ENCODE measurements at places on chromosomes 4 and X.

GRCh38 chr4:117549524-117549923 is 464.1 kb upstream of the TRAM1L1 start:
- no peak for DNase-seq

GRCh38 chr4:62871078-62871477 is 1538.2 kb downstream of the TECRL start:
- DNase-seq: no peak

GRCh38 chr4:109875106-109875505 is 27.2 kb downstream of the LRIT3 start:
- DNase-seq: no peak

GRCh38 chrX:54564936-54565335 is 34.9 kb downstream of the GNL3L start:
- DNase-seq: no peak

DNA sequence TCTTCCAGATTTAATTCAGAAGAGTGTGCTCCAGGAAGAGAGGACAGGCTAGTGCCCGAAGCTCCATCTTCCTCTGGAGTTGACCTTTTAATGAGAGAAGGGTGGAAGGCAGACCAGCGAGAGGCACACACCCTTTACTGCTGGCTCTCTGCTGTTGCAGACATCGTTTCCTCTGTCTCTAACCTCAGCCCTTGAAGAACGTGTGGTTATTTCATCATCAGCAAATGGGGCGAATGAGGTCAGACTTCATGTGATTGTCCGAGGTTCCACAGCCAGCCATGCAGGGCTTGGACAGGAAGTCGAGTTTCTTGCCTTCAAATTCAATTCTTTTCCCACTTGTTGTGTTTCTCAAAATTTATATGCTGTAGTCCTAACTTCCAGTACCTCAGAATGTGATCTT is 155.2 kb upstream of the MSX1 start:
- no peak for DNase-seq

GRCh38 chrX:147570483-147570882 is 341.2 kb upstream of the FMR1 start:
- no peak for DNase-seq

- DNase-seq: no peak
Measured at GRCh38 chrX:30657196-30658161, 4.3 kb downstream of the GK start.

DNA sequence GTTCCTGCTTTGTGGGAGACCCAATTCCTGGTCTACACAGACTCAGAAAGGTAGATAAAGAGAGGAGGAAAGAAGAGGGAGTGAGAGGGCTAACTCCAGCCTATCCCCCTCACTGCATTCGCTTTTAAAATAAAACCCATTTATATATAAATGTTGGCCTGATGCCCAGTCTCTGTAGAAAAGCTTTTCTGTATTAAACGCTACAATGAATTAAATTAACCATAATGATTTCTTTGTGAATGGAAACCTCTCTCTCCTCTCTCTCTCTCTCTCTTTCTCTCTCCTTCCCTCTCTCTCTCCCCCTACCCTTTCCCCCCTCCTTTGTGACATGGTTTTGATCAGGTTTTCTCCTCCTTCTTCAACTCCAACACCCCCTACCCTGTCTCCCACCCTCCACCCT is 34.8 kb downstream of the PJA1 start:
- DNase-seq: no peak

DNA sequence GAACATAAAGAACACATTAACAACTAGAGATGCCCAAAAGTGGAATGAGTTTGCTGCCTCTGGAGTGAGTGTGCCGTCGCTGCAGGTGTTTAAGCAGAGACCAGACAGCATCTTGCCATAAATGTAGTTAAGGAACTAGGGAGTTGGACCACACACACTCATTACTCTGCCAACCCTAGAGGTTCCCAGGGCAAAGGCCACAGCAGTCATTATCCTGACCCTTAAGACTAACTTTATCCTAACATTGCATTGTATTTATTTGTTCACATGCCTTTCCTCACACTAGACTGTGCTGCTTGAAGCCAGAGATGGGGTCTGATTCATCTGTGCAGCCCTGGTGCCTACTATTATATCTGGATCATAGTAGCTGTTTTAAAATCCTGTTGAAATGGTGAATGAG is 16.9 kb upstream of the PLA2G12A start:
- no peak for DNase-seq

- no peak for DNase-seq
Measured at GRCh38 chrX:71917621-71918343, 7.1 kb downstream of the NHSL2 start.

GRCh38 chrX:63922221-63922620 is 137.2 kb upstream of the ARHGEF9 start:
- DNase-seq: no peak

DNA sequence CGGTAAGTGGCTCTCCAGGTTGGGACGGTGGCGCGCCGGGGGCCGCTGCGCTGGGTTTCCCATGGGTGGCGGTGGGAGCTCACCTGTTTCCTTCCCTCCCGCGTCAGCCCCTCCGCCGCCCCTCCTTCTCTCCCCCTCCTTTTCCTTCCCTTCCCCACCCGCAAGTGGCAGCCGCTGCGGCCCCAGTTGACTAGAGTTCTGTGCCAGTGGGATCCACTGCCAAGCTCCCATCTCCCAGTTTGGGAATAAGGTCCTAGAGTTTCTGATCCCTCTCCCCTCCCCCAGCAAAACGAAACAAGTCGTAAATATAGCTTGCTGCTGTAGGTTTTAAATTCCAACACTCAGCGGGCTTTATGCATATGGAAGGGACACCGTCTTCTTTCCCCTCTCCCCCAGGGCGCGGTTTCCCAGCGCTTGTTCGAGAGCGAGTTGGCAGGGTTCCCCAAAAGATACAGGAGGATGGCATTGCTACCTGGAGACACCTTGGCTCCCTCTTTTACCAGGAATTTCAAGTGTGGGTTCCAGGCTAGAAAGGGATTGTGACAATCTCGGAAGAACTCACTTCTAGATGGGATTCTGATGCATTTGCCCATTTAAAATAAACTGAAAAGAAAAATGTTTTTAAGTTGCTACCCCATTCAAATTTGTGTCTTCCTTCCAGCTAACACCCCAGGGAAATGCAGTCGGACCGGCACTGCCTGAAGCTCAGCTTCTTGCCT is 1.2 kb downstream of the TLL1 start:
- DNase-seq: no peak

DNA sequence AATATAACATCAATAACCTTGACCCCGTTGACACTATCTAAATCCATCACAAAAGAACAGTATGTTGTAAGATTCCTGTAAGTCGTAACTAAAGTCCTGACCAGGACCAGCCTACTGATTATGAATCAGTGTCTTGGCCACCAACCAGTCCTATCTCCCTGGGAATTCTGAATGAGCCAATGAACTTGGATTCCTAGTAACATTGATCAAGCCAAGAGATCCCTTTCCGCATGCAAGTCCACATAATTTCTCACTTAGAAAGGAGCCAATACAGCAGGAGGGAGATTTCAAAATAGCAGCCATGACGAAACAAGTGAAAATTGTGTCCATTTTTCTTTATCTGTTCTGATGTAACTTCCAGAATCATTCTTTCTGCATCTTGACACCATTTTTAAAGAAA is 9.5 kb downstream of the XPNPEP2 start:
- DNase-seq: no peak

DNA sequence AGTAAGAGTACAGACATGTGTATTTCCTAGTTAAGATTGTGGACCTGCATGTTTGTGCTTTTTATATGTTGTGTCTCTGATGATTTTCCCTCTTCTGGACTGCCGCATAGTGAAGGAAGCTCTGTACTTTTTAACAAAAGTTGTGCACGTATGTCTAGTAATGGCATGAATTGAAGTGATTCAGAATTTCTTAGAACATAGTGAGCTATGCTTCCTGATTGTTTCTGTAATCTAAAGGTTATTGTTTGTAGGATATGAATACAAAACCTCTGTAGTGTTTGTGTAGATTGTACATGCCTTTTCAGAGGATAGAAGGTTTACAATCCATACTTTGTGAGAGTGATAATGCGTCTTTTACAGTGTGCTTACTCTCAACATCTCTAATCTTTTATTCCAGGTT is 37.0 kb upstream of the NUDT6 start:
- no peak for DNase-seq

GRCh38 chrX:107272431-107272921 is 66.1 kb downstream of the DNAAF6 start:
- no peak for DNase-seq

DNA sequence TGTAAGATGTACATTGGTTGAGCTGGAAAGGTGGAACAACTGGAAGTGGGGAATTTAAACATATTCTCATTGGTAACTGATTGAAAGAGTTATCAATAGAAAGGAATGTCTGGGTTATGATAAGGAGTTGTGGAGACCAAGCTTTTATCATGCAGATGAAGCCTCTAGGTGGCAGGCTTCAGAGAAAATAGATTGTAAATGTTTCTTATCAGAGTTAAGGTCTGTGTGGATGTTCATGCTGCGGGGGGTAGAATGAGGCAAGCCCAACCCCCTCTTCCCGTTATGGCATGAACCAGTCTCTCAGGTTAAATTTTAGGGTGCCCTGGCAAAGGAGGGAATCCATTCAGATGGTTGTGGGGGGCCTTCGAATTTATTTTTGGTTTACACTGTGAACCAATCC is 16.0 kb downstream of the ARSD start:
- DNase-seq: no peak

DNA sequence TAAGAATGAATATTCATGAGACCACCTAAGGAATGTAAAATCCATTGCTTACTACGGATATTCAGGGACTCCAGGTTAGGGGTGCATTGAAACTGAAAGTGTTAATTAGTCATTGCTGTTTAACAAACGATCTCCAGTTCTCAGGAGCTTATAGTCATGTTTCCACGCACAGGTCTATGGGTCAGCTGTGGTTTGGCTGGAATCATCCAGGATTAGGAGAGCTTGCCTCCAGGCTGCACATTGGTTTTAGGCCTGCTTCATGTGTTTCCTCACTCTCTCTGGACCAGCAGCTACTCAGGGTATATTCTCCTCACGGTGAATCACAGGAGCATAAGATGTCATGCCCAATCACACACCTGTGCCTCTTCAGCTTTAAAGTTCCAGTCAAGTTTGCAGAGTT is 98.9 kb downstream of the ATXN3L start:
- DNase-seq: no peak

DNA sequence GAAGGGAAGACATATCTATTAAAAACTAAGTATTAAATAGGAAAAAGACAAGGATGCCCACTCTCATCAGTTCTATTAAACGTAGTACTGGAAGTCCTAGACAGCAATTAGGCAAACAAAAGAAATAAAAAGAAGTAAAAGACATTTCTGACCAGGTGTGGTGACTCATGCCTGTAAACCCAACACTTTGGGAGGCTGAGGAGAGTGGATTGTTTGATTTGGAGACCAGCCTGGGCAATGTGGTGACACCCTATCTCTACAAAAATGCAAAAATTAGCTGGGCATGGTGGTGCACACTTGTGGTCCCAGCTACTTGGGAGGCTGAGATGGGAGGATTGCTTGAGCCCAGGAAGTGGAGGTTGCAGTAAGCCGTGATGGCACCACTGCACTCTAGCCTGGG is 1071.8 kb downstream of the FAT4 start:
- no peak for DNase-seq

- DNase-seq: no peak
Measured at GRCh38 chrX:139600105-139600504, 69.6 kb downstream of the F9 start.

DNA sequence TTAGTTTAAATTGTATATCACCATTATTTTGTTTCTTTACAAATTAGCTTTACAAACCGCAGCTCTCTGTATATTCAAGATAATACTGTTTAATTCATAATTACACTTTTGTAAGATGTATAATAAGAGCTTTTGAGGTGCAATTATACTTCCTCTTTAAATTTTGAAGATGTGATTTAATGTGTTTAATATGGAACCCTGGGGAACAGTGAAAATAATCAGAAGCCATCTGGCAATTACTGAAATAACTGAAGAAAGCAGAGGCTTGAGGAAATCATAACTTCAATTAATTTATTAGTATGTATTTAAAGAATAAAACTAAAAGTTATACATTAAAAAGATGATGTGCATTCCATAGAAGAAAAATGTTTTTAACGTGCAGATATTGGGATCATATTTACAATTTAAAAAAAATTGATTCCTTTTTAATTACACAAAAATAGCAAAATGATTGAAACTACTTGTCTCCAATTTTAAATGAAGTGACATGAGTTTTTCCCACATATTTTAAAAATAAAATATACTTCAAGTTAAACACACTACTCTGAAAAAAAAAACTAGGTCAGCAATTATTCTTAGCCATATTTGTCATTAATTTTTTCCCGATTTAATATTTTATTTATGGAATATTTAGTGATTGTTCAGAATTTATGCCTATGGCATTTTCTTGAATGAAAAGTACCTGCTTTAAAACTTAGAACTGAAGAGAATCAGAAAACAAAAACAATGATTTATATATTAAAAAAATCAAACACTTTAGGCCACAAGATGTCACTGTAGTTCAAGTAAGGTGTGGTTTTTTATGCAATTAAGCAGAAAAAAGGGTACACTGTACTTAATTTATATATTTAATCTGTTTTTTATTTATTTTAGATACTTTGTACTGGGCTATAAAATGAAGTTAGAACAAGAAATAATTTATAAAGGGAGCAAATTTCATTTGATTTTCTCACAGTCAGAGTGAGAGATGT is 942.7 kb upstream of the NDST4 start:
- no peak for DNase-seq

DNA sequence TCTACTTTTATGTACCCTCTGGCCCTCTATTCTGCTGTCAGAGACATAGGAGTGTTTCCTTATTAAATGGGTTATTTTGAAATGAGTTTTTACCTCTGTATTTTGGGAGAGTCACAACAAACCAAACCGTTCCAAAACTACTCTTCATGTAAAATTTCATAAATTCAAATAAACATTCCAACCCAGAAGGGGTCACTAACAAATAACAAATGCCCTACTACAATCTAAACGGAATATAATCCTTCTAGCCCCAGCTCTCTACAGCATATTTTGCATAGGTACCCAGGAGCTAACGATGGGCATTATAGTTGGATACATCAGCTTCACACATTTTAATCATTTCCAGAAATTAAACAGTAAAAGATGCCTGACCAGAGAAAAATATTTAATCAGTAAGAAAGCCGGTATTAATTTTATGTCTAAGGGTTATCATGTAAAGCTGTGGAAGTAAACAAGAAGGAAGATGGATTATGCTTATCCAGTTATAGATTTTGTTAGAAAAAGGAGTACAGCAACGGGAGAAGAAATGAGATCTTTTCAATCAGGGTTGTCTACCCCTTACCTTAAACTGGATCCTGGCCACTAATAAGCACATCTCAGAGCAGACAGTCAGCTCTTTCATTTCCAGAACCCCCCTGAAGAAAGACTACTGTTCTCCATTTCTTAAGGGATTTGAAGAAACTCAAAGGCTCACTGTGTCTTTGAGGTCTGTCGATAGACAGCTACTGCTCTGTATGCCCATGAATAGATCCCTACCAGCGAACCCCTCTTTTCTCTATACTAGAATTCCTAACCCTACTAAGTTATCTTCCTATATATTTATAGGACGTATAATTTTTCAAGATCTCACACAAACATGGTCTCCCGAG is 1.2 kb downstream of the UGDH start:
- DNase-seq: no peak

DNA sequence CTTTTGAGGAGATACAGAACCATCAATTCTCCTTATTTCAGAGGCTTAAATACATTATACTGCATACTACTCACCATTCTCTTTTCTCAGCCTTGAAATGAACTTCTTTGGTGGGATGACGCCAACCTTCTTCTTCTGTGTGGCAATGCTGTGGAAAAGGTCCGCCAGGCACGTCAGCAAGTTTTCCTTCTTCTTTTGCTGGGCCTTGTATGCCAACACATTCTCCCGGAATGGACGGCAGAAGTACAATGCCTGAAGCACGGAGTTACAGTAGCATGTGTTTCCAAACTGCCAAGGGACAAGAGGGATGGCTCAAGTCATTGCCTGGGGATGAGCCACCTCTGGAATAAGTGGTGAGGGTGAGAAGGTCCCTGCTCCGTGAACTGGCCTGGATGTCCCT is 31.2 kb downstream of the USP46 start:
- no peak for DNase-seq

All from activated CD4-positive, alpha-beta T cell treated with anti-CD3 and anti-CD28 coated beads, Interleukin-2, amount 50 U/mL, for 4 hours (primary cell).